ENCODE measurements at places on chromosomes 12 and 14. TPM values are rescaled to one million over a fixed set of nuclear protein-coding genes. Genes with fewer than 3 reads are reported as not detected.

The ANG gene
- 31.2 TPM for total RNA-seq

DNA sequence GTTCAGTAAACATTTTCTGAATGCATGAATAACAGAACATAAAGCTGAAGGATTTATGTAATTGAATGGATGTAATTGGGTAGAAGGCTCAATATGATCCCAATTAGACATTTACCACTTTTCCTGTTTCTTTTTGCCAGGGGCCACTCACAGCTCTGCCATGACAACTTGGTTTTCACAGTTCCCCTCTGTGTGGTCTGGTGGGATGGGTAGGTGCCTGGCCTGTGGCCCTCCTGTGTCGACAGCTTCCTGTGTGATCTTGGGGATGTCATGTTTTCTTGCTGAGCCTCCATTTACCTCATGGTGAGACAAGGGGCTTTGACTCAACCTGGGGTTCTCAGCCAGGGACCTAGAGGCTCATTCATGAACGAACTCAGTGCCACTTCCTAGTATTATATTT lies 12.6 kb upstream of the SERPINA10 start:
- no peak for DNase-seq

GRCh38 chr14:54335569-54336155 lies 61.1 kb upstream of the CDKN3 start:
- no peak for DNase-seq

The EPS8 gene
- 174 TPM for total RNA-seq

- no peak for DNase-seq
These were observed 13.2 kb upstream of the CDH24 start for GRCh38 chr14:23070262-23071129.

DNA sequence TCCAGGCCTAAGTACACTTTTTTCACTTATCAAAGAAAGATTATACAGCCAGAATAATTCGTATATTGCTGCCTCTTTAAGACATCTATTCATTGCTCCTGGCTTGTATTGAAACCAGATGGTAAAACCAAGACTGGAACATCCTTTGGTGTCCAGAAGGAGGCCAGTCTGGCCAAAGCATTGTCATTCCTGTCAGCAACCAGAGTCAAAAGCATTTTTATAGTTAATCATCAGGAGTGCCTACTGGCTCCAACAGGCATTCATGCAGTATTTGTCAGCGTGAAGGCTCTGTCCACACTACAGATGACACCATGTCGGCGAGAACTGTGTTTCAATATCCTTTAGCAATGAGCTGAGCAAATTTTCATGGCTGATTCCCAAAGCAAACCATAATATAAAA lies 118.0 kb upstream of the G2E3 start:
- no peak for DNase-seq

The ANO4 gene
- total RNA-seq: 3.9 TPM

The CCDC197 gene
- not detected for total RNA-seq

Data from tibial nerve (tissue), 4 donors.